ENCODE measurements at places on chromosomes 16 and 17. TPM values are rescaled to one million over a fixed set of nuclear protein-coding genes. Genes with fewer than 3 reads are reported as not detected.

HEATR3 gene
- total RNA-seq, result 17.8 TPM

NPIPA5 gene
- total RNA-seq, result 0.29 TPM

RASL10B gene
- 0.31 TPM for total RNA-seq

NUDT21 gene
- 111 TPM for total RNA-seq

DNA sequence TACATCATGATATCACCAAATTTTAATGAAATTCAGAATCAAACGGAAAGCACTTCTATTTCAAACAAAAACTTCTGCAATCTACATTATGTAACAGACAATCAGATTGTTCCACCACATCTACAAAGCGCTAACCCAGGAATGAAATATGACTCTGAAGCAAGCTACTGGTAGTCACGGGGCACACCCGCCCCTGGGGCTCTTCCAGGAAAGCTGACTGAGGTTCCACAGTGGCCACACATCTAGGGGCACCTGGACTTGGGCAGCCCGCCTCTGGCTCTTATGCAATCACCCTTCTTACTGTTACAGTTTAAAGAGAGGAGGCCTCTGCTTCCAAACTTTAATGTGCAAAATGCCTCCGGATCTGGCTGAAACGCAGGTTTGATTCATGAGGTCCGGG, 27.5 kb downstream of the ZCCHC14 start:
- no peak for DNase-seq

- DNase-seq, result no peak
Measured at GRCh38 chr16:88292007-88292970, 90.5 kb upstream of the ZNF469 start.

- DNase-seq, result no peak
Measured at GRCh38 chr17:74408815-74409214, 23.1 kb upstream of the GPRC5C start.

Measured in activated B cell treated with CpG ODN at 0.5 μM for 24 hours (primary cell).